GM23338 (cell line): ENCODE measurements at places on chromosomes 2 and 18.

GRCh38 chr2:231522418-231523180, 7.6 kb downstream of the NMUR1 start:
- no peak for DNase-seq

DNA sequence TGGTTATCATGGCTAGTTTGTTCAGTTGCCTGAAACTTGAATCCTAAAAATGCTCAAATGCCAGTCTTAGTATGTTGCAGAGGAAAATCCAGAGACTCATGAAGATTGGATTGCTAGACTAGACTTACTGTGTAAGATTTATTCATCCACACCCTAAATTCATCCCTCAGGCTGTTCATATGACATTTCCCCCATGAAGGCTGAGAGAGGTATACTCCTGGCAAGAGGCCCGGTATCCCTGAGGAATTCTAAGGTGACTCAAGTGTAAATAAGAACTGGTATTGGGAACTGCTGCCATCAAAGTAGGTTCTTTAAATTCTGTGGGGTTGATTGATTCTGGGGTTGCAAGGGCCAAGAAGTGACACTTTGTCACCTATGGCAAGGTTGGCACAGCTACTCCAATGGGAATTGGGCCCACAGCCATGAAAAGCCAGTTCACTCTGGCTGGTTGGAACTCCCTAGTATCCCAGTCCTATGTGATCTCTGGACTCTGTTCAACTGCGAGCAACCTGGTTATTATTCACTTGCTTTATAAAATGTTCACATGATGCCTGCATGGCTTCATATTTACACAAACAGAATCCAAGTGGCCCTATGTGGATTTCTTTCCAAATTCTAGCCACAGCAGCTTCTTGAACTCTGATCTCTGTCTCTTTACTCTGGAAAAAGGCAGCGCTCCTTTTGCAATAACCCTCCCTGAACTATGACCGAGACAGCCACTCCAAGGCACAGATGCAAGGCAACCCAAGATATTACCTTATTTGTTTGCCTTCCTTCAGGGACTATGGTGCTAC, 429.1 kb downstream of the CBLN2 start:
- DNase-seq = no peak

DNA sequence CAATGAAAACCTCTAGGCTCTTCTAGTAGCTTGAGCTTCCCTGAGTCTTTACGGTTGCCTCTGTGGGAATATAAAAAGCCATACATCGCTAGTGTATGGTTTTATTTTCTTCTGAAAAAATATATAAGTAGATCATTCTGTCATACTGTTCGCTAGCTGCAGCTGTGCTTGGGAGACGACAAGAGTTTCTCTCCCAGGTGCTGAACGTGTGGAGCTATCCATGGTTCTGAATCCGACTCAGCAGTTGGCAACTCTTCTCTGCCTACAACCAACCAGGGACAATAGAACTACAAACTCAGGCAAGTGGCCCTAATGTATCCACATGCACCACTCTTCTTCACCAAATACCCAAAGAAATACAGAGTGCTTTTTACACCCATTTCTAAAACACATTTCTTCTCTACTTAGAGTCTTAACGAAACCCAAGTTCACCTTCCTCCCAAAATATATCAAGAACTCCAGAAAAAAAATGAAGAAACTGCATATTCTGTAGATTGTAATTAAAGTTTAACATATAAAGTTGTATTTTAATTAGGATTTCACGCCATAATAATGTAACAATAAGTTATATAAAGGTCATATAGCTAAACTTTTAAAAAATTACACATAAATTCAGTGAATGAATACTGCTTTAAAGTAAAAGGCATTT, 2.2 kb upstream of the KCNH7 start:
- peak; percentile 94 for DNase-seq

- no peak for DNase-seq
These were observed 10.6 kb downstream of the COL5A2 start for GRCh38 chr2:189168856-189169499.

DNA sequence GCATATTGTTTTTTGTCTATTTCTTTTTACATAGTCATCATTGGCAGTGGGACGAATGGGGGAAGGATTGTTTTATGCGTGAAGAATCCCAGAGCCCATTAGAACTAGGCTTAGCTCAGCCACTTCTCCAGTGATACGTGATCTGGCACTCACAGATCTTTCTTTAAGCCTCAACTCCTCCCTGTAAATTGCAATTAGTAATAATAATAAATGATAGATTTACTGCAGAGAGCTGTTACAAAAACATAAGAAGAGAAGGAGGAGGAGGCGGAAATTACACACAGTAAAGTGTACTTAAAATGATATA, 629.3 kb downstream of the NRXN1 start:
- no peak for DNase-seq

DNA sequence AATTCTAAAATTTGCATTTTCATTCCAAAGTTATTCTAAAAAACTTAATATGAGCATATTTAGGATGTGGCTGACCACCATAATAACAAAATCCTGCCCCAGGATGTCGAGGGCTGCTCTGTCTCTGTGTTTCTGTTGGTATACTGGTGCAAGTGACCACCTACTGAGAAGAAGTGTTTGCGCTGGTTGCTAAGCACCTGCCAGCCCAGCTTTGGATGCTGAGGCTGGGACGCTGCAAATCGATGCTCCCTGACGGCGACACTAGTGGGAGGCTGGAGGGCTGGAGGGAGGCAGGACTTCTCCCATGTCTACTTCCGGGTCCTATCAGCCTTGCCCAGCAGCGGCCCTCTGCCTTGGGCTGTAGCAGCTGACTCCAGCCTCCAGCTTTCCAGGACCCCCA, 45.0 kb downstream of the LAMA1 start:
- peak; percentile 36 for DNase-seq

- DNase-seq = no peak
These were observed 148.1 kb downstream of the EML6 start for GRCh38 chr2:54871457-54872107.

GRCh38 chr2:118668431-118669424, 178.7 kb downstream of the EN1 start:
- DNase-seq = no peak

- DNase-seq = no peak
These were observed 8.8 kb downstream of the RAB1A start for GRCh38 chr2:65120990-65121693.

DNA sequence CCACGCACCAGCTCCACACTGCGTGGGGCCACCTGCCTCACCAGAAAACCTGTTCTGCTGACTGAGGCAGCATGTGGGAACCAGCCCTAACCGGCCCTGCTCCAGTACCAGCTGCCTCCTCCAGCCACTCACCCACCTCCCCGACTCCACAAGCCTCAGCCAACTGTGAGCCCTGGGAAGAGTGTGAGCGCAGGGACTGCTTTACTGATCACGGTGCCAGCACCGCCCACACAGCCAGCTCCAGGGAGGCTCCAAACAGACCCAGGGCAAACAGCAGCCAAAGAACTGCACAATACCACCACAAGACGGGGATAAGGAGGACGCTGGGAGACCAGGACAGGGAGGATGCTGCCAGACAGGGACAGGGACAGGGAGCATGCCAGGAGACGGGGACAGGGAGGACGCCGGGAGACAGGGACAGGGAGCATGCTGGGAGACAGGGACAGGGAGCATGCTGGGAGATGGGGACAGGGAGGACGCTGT, 28.4 kb downstream of the EIPR1 start:
- no peak for DNase-seq

- no peak for DNase-seq
These were observed 27.4 kb upstream of the PPP3R1 start for GRCh38 chr2:68279691-68280090.

- DNase-seq = no peak
These were observed 16.2 kb downstream of the ATOH8 start for GRCh38 chr2:85769983-85770362.

DNA sequence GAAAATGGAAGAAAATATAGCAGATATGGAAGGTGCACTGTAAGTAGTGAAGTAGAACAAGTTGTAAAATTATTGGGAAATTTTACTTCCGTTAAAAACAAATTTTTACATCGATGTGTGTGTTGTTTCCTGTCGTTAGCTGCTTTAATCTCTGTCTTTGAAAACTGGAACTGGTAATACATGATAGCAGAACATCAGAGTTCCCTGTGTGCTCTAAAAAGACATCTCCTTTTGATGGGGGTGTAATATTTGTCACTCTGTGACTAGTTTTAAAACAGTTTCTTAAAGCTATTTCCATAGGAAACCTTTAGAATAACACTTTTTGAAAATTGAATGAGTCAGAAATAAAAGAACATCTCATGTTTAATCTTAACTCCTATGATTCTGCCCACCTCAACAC, 43.5 kb downstream of the COX7A2L start:
- no peak for DNase-seq

DNA sequence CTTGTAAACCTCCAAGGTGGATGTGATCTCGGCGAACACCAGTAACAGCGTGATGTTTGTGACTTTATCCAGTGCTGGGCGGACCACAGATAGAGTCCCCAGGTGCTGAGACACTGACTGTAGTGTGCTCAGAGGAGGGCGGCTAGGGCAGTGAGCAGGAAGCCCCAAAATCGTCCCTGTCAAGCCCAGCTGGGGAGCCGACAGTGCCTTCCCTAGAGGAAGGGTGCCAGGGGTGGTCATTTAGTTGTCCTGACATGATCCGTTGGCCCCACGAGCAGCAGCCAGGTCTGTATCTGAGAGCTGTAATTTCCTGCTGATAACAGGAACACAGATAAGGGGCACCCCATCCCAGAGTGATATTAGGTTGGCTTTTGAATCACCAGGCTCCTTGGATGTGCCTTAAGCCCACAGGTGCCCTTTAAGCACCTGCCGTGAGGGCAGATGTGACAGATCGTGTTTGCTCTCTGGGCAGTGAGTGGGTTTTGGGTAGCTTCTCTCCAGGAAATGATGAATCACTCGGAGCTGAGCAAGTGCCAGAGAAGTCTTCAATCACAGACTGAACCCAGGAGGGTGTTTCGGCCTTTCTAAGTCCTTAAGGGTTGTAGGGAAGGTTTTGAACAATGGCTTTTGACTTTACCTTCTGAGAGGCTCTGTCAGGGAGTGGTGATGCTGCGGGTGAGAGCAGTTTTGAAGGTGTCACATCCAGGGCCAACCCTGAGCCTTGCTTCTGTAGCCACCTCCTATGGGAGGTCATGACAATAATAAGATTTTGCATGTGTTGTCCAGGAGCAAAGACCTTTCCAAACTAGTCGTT, 7.7 kb downstream of the LPIN1 start:
- no peak for DNase-seq

DNA sequence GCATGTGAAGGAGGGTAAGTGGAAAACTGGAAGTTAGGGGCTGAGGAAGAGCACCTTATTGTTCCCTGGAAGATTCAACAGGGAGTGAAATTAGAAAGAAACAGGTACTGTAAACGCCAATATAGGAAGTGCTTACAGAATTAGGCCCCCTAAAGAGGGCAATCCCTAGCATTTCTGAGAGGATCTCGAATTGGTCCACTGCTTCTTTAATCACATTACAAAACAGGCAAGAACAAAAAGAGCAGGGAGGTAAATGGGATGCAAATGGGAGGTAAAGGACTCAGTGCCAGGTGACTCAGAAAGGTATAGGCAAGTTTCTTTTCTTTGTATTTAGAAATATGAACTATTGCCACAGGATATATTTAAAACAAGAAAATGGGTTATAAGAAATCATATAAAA, 116.4 kb upstream of the FANCL start:
- peak; percentile 76 for DNase-seq

- DNase-seq = no peak
These were observed 255.5 kb downstream of the ETAA1 start for GRCh38 chr2:67652679-67653078.

GRCh38 chr2:173713904-173714555, 251.1 kb downstream of the SP3 start:
- DNase-seq = no peak

GRCh38 chr2:14720319-14720718, 87.8 kb downstream of the LRATD1 start:
- no peak for DNase-seq

- DNase-seq = no peak
These were observed 92.8 kb downstream of the MARCHF4 start for GRCh38 chr2:216279459-216279858.

- peak; percentile 69 for DNase-seq
These were observed 44.3 kb downstream of the EDAR start for GRCh38 chr2:108944601-108945331.

DNA sequence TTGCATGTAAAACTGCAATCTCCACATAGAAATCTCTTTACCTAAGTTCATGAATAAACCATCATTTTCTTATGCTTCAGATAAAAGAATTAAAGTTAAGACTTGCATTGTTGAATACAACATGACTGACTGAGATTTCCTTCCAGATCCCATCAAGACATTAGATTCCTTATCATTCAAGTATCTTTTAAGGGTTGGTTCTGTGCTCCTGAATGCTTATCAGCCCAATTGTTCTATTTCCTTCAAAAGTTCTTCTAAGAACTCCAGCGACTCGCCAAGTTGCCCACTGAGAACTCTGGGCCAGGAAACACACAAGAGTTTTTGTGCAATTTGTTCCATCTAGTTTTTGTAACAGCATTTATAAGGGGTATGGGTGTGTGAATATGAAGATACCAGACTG, 120.3 kb downstream of the RBMS1 start:
- DNase-seq = no peak

DNA sequence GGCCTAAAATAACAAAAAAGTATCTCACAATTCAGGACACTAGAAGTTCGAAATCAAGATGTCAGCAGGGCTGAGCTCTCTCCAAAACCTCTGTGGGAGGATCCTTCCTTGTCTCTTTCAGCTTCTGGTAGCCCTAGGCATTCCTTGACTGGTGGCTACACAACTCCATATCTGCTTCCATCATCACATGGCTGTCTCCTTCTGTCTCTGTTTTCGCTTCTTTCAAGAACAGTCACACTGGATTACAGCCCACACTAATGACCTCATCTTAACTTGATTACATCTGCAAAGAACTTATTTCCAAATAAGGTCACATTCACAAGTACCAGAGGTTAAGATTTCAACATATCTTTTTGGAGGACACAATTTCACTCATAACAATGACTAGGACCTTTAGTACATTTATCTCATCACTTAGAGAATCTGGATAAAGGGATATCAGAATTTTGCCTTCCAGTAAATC, 275.2 kb downstream of the IRS1 start:
- DNase-seq = no peak

GRCh38 chr2:22947741-22948140, 437.2 kb upstream of the KLHL29 start:
- no peak for DNase-seq

GRCh38 chr18:2602844-2603243, 31.5 kb downstream of the NDC80 start:
- DNase-seq = no peak
